ENCODE measurements at places on chromosomes 2 and 18.

- no peak for DNase-seq
Observed at GRCh38 chr18:1308686-1309085, 404.0 kb downstream of the ADCYAP1 start.

GRCh38 chr2:142286618-142287017 lies 155.8 kb upstream of the LRP1B start:
- DNase-seq: no peak

- no peak for DNase-seq
Observed at GRCh38 chr2:235553696-235554100, 59.9 kb downstream of the AGAP1 start.

DNA sequence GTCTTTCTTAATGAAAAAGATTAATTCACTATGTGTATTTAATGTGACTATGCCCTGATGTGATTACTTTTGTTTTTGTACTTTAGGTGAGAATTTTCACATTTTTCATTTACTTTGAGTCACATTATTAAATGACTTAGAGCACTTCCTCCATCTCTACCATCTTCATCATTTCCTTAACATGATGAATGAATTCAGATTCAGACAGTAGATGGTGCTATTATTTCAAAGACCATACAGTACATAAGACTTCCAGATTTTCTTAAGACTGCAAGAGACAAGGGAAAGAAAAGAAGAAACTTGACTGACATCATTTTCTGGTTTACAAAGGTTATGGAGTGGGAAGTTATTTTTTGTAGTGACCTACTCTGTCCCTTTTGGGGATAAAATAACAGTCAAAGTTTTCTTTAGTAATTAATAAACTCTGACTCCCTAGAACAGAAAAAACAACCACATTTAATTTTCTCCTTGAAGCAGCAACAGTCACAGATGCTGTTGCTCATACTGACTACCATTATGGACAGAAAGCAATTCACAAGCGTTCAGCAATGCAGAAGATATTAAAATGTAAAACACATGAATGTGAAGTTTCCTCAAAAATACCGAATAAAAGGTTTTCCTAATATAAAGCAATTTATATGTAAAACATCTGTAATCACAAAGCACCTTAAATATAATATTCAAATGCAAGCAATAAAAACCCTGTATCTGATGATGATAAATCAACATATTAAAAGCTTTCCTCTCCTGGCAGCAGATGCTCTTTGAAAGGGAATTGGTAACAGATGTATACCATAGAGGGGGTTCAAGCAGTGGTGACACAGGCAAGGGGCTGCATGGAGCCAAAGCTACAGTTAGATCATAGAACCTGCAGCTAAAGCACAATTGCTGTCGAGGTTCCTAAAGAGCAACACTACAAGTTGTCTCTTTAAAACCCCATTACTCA lies 1010.9 kb upstream of the NXPH2 start:
- DNase-seq: no peak

GRCh38 chr18:58136879-58137278 lies 92.9 kb downstream of the NEDD4L start:
- no peak for DNase-seq

DNA sequence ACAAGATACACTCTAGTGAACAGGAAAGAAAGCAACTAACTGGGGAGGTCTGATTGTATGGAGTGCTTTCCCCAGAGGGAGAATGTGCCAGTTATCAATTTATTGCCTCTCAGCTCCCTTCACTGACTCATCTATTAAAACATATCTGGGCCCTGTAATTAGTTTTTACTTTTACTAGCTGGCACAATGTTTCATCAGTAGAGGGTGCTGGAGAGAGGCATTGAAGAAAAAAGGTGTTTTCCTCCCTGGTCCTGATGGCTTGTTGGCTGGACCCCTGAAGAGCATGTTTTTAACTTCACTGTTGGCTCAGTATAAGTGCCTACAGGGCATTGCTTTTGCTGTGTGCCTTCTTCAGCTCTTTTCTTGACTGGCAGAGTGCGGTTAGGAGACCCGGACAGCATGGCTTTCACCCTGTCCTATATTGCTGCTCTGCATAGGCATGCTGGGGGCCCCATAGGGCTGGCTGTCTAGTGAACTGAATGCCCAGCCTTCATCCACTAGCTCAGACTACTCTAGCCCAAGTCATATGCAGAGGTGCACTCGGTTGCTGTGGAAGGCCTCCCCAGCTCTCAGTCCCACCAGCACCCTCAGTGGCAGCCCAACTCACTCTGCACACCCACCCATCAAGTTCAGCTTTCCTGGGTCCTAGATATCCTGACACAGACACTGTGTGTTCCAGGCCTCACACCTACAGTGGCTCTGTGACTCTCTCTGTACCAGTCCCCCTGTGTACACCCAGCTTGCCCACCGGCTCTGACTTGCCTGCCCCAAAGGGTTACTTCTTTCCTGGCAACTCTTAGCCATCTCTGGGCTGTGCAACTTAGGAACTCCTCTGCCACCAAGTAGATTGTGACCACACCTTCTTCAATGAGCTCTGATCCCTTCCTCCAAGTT lies 62.3 kb upstream of the ACYP2 start:
- no peak for DNase-seq

DNA sequence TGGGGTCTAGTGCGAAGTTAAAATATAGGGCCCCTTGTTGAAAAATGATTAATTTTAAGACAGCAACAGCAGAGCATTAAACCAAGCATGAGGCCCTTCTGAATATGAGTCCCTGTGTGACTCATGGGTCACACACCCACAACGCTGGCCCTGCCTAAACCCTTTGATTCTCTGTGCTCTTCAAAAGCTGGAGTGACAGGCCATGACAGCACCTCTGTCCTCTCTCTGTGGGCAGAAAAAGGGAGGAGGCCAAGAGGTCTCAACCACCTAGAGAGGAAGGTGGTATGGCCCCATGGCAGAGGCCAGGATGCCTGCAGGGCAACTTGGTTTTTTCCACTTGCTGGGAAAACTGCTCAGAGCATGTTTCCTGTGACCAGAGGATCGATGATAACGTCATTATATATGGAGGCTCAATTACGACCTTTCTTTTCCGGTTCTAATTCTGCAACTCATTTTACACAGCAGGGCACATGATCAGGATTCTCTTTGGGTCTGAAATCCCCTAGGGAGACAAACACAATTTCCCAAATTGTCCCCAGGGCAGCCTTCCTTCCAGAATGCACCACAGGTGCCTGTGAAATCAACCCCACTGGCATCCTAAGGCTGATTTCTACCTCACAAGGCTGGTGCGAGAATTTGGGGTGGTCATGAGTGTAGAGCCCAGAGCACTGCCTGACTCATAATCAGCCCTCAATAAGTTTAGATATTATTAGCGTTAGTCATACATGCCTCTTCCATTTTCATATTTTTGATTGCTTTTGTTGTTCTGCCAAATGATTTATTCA lies 102.0 kb upstream of the PPP1CB start:
- DNase-seq: peak; percentile 38

DNA sequence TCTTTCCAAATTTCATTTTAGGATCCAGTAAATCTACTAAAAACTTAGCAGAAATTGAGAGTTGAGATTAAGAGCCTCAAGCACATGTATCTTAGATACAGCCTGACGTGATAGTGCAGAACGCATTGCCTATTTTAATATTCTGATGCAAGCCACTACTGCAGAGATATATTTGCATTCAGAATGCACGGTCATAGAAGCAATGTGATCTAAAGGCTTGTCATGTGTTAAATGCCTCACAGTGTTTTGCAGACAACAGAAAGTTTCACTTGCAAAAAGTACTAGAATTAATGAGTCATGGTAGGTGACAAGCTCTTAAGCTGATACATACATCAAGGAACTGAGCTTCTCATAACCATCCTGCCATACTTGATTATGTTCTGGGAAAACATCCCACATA lies 886.7 kb upstream of the CHAC2 start:
- DNase-seq: no peak

GRCh38 chr18:48468151-48468550 lies 59.0 kb upstream of the ZBTB7C start:
- DNase-seq: no peak

GRCh38 chr2:8622924-8623465 lies 58.9 kb upstream of the ID2 start:
- DNase-seq: no peak

- no peak for DNase-seq
Observed at GRCh38 chr2:118249531-118249930, 161.3 kb downstream of the INSIG2 start.

GRCh38 chr2:200616193-200616592 lies 30.4 kb downstream of the AOX1 start:
- no peak for DNase-seq

DNA sequence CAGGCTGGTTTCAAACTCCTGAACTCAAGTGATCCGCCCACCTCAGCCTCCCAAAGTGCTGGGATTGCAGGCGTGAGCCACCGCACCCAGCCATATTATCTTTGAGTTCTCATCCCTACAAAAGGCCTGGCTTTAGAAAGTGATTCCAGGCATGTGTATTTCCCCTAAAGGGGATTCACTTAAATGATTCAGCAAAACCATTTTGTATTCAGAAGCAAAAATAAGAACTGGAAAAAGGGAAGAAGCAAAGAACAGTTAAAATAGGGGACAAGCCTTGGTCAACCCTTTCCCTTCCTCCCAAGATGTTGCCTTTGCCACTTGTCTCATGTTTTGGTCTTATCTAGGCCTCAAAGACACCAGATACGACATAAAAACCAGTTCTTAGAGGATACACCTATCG lies 10.5 kb downstream of the TM4SF20 start:
- no peak for DNase-seq

DNA sequence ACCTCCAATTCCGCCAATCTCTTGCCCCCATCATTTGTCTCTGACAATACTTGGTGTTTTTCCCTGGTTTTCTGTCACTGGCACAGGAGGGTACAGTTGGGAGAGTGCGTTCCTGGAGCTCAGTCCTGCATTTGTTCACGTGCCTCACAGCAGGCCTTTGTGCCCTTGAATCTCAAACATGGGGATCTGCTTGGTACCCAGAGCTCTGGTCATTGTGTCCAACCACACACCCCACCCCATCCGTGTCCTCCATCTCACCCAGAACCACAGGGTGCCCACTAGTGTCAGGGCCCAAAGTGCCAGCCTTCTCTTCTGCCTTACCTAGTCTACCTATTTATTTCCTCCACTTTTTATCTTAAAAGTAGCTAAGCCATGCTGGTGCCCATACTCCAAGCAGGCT lies 16.2 kb downstream of the GAREM2 start:
- DNase-seq: no peak

GRCh38 chr2:175937216-175937615 lies 64.9 kb downstream of the LNPK start:
- no peak for DNase-seq

DNA sequence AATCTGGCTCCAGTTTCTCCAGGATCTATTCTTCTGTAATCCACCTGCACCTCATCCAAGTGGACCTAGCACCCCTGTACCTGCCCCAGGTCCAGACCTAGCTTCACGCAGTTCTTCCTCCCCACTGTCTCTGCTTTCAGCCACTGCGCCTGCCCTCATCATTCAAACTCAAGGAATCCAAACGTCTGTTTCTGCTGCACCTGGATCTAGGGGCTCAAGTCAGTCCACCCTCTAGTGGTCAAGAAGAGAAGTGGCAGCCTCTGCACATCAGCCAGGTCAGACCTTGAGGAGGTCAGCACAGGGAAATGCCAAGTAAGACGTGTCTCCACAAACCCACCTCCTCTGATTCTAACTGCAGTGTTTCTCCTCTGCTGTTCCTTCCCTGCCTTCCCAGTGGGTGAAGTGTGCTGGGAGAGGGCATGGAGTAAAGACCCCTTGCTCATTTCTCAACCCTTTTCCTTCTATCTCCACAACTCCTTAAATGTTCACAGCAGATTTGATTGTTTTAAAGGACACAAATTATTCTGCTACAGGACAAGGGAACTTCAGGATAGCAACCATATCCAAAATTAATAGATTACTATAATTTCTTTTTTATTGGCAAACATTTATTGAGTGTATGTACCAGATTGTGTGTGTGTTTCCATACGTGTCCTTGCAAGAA lies 8.6 kb upstream of the RNF152 start:
- DNase-seq: no peak

DNA sequence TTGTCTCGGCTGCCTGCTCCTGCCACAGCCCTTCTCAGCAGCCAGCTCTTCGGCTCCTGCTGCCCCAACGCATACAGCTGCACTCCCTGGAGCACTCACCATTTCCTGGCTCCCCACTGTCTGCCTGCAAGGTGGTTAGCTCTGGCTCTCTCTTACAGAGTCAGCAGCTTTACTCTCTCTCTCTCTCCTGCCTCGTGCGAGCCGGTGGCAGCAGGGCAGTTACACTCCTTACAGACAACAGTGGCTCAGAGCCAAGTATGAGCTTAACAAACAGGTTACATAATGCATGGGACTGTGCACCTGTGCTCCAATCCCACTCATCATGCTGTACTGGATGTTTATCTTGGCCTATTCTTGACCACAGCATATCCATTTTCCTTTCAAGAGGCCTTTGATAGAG lies 47.4 kb upstream of the DNAJC10 start:
- no peak for DNase-seq

DNA sequence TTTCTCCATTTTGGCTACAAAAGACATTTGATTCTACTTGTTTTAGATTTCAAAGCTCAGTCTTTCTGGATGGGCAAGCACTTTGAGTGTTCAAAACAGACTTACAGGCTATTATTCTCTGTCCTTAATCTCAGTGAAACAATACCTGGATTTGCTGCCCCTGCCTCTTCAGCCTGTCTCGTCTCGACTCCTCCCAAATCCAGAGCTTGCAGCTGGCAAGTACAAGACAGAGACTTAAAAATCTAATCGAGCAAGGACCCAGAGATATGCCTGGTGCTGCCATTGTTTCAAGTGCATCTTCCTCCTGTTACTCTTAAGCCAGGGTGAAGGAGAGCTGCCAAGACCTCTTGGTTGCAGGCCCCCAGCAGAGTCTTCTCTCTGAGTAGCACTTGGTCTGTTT lies 59.2 kb downstream of the LRRC30 start:
- DNase-seq: no peak

GRCh38 chr2:158273791-158274190 lies 172.1 kb downstream of the UPP2 start:
- DNase-seq: no peak

- no peak for DNase-seq
Observed at GRCh38 chr2:170495896-170496295, 219.2 kb upstream of the SP5 start.

DNA sequence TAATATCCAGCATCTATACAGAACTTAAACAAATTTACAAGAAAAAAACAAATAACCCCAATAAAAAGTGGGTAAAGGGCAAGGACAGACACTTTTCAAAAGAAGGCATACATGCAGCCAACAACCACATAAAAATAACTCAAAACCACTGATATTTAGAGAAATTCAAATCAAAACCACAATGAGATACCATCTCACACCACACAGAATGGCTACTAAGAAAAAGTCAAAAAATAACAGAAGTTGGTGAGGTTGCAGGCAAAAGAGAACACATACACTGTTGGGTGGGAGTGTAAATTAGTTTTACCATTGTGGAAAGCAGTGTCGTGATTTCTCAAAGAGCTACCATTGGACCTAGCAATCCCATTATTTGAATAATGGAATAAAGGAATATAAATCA lies 1973.9 kb upstream of the LRRTM1 start:
- DNase-seq: no peak

DNA sequence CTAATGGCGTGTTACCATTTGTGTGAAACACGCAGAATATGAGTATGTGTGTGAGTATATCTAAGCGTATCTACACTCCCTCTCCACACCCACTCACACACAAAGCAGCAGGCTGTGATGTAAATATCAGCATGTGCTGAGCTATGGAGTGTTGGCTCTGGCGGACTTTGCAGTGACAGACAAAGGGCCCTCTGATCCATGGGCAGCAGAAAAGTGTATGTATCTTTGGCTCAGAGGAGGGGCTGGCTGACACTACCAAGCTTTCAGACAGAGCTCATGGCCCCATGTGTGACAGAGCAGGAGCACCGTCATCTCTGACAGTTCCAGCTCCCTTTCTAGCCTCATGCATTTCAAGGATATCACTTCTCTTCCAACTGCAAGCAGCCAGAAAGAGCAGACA lies 57.2 kb upstream of the ASB18 start:
- no peak for DNase-seq
